ENCODE measurements at places on chromosomes 3 and 15. TPM values are rescaled to one million over a fixed set of nuclear protein-coding genes. Genes with fewer than 3 reads are reported as not detected.

DNA sequence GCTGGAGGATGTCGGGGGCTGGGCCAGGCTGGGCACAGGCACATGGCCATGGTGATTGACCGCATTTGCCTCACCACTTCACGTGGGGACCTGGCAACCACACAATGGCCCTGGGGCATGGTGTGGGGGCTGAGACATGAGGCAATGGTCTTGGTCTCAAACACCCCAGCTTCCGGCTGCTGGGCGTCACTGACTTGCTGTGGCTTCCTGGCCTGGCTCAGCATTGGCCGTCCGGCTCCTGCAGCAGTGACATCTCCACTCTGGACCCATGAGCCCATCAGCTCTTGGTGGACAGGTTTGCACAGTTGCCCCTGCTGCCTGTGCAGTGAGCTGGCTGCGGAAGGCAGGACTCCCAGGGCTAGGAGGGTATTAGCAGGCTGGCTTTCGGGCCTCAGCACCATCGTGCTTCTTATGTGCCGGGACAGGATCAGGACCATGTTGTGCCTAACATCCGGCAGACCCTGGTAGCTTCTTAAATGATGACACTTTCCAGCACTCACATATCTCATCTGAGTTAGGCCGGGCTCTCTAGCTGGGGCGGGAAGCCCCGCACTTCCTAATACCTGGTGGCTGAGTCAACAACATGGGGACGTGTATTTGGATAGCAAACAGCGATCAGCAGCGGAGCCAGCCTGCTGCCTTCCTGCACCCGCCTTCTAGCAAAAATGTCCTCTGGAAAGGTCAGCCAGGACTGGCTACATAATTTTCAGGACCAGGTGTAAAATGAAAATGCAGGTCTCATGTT is 34.1 kb downstream of the ZNF710 start:
- DNase-seq, result peak; percentile 92

- no peak for DNase-seq
Observed at GRCh38 chr15:34650177-34650576, 66.7 kb upstream of the GOLGA8B start.

The TMEM40 gene
- not detected for total RNA-seq

DNA sequence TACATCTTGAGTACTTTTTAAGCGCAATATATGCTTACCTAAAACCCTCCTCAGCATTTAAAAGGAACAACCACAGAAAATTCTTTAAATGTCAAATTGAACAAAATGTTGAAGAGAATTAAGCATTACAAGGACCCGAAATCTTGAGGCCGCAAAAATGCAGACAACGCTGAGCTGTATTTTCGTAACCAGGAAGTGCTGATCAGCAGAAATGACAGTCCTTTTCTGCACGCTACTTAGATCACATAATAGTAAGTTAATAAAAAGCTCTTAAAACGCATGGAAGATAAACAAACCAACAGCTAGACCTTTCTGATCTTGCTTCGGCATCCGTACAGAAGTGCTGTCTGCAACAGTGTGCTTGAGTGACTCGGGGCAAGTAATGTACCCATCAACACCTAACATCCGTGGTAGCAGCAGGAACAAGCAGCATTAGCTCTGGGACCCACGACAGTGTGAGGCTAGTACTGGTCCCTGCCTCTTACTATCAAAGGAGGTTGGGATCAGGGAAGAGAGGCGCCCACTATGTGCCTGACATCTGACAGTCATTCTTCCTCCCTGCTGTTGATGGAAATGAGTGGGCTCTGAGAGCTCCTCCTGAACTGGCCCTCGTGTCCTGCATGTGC is 1.8 kb upstream of the SSUH2 start:
- DNase-seq, result no peak

DNA sequence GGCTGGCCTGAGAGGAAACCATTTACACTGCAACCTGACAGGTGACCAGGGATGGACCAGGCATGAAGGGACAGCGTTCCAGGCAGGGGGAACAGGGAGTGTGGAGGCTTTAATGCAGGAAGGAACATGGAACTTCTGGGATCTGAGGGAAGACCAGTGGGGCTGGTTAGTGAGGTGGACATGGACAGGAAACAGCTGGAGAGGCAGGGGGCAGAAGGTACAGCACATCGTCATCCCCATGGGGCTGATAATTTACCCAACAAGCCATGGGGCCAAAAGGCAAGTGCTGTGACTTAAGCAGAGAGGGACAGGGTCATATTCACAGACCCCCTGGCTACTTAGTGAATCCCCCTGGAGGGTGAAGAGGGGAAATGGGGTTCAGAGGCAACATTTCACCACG is 77.0 kb upstream of the LARS2 start:
- no peak for DNase-seq

GRCh38 chr3:30155755-30156154 is 450.6 kb upstream of the TGFBR2 start:
- no peak for DNase-seq

The EIF4E3 gene
- total RNA-seq, result 20.4 TPM

DNA sequence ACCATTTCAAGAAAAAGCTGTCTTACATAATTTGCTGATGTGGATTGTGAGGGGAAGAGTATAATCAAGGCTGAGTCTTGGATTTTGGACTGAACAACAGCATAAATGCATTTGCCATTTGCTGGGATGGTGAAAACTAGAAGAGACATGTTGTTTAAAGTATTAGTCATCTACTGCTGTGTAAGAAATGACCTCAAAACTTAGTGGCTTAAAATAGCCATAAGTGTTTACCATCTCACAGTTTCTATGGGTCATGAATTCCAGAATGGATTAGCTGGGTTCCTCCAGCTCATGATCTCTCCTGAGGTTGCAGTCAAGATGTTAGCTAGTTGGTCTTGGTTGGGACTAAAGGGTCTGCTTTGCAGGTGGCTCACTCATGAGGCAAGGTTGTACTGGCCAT is 66.2 kb downstream of the SCN11A start:
- DNase-seq, result no peak

- no peak for DNase-seq
Observed at GRCh38 chr3:118244761-118245160, 789.9 kb downstream of the IGSF11 start.

Data from natural killer cell treated with Interleukin-12 subunit alpha and Interleukin-12 subunit beta and Interleukin-15 and Interleukin-18, amount 100 ng/mL, for 72 hours (primary cell).